ENCODE measurements at places on chromosomes 6 and 20.

DNA sequence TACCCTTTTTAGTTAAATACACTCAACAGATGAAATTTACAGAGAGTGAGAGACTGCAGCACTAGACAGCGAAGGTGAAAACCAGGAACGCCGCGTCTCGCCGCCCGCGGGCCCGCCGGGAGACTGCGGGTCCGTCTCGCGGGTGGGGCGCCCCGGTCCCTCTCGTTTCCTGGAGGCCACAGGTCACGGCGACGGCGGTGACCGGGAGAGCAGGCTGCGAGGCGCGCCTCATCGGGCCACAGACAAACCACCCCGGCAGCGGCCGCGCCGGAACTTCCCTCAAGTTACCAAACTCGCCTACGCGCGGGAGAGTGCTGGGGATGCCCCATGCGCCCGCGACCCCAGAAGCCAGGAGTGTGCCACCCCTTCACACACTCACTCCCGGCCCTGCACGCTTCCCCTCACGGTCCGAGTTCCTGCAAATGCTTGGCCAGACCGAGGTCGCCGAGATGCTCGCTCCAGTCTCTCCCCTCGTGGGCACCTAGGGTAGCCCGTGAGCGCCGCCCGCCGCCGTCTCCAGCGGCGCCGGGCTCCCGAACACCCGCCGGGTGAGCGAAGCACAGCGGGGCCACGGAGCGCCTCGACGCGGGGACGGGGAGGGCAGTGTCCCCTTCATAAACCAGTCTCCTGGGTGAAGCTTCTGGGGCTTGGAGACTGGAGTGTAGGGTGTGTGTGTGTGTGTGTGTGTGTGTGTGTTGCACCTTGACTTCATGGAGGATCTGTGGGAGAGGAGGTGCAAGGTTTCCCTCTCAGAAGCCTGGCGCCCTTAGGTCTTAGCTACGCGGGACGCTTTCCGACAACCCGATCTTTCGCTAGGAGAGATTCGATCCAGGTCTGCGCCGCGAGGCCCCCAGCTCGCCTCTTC is 1.4 kb downstream of the BACH2 start:
- peak; percentile 47 for DNase-seq

- peak; percentile 64 for DNase-seq
Observed at GRCh38 chr6:27145731-27146455, 101.6 kb upstream of the PRSS16 start.

GRCh38 chr20:1417273-1417672 is 24.4 kb upstream of the FKBP1A start:
- no peak for DNase-seq

DNA sequence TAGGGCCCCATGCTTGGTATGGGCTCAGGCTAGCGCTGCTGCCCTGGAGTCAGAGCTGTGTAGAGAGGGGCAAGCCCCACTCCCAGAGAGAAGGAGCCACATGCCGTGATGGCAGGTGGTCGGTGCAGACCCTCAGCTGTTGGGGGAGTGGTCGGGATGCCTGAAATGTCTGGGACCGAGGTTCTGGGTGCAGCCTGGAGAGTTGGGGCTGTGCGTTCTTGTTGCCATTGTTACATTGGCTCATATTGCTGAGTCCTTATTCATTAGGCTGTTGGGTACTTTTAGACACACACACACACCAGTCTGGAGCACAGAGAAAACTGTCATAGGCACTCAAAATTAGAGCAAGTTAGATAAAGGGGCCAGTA is 83.9 kb downstream of the UNC5CL start:
- DNase-seq = no peak

- no peak for DNase-seq
Observed at GRCh38 chr6:170173335-170173881, 117.5 kb downstream of the DLL1 start.

- DNase-seq = no peak
Observed at GRCh38 chr20:45311589-45312211, 3.6 kb upstream of the MATN4 start.

DNA sequence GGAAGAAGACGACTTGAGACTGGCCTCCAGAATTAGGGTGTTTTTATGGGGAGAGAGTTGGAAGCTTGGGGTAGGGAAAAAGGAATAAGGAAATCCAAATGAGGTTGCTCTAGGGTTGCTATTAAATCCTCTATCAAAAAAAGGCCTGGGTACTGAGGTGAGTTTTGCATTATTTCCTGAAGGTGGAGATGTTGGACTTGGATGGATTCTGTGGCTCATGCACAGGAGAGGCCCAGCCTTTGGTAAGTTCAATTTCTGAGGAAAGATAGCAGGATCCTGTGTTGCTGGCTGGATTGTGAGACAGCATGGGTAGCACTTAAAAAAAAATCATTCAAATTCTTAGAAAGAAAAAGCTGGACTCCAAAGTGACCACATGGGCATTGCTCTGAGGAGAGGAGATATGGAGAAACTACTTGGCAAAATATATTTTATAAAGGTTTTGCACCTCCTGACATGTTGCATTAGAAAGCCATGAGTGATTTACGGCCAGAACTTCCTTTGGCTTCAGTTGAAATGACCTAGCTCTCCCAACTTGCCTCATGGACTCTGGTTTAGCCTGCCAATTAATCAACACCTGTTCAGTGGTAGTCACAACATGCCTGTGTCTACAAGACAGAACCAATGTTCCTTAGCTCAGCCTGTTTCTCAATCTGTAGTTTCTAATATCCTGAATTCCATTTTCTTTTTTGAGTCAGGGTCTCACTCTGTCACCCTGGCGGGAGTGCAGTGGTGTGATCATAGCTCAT is 152.1 kb upstream of the RALGAPA2 start:
- DNase-seq = no peak

GRCh38 chr6:116011520-116011919 is 49.2 kb downstream of the FRK start:
- DNase-seq = no peak

DNA sequence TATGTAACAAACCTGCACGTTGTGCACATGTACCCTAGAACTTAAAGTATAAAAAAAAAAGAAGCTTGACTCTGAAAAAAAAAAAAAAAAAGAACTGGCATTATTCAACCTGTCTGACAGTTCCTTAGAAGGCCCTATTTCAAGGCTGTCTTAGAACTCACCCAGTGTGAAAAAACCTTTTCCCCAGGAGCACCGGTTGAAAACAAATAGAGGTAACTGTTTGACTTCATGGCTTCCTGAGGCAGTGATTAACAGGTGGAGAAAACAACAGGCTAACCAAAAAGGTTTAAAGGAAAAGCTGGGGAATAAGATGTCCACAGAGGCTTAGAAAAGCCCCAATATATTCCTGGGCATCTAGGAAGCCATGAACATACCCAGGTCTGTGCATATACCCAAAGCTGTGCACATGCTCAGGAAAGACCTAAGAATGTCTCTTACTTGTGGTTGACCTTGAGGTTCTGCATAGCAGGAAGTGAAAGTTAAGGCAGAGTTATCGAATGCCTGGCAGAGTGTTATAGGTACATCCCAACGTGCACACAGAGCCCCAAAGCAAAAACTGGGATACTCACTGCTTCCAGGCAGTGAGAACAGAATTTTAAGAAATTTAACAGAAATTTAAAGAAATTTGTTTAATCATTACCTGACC is 7.0 kb downstream of the UQCC1 start:
- DNase-seq = no peak

GRCh38 chr6:100366419-100366818 is 98.3 kb downstream of the SIM1 start:
- no peak for DNase-seq

GRCh38 chr6:146355521-146356100 is 188.0 kb upstream of the RAB32 start:
- no peak for DNase-seq

DNA sequence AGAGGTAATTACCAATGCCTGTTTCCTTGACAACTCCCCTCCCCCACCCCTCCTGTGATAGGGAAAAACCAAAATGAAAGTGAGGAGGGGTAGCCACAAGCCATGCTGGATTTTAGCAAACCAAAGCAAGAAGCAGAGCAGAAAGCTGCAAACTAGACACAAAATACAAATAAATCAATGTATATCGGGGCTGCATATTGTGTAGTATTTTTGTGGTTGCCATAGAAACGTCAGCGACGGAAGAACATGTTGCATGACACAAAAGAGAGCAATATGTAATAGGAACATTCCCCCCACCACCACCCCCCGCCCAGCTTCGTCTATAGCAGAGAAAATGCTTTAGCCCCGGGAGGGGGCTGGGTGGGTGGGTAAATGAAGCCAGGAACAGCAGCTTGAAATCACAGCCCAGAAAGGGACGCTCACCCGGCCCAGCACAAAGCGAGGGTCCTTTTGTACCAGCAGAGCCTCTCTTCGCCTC is 548 bp downstream of the AGPAT4 start:
- DNase-seq = peak; percentile 55

- no peak for DNase-seq
Observed at GRCh38 chr20:11083841-11084240, 410.0 kb upstream of the JAG1 start.

DNA sequence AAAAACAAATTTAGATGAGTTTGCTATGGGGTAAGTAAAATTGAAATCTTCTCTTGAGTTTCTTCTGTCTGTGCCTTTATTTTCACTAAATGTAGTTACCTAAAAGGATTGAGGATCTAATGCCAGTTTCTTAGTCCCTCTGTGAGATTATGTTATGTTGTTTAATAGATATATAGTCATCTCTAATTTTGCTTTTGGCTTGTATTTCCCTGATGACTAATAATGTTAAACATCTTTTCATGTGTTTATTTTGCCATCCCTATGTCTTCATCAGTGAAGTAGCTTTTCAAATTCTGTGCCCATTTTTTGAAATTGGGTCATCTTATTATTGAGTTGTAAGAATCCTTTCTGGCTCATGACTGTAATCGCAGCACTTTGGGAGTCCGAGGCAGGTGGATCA is 13.7 kb downstream of the QRSL1 start:
- DNase-seq = no peak

DNA sequence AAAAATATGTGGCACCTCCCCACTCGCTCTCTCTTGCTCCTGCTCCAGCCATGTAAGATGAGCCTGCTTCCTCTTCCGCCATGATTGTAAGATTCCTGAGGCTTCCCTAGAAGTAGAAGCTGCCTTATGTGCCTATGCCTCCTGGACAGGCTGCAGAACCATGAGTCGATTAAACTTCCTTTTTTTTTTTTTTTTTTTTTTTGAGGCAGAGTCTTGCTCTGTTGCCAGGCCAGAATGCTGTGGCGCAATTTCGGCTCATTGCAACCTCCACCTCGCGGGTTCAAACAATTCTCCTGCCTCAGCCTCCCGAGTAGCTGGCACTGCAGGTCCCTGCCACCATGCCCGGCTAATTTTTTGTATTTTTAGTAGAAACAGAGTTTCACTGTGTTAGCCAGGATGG is 112.5 kb downstream of the FAM217A start:
- DNase-seq = no peak

DNA sequence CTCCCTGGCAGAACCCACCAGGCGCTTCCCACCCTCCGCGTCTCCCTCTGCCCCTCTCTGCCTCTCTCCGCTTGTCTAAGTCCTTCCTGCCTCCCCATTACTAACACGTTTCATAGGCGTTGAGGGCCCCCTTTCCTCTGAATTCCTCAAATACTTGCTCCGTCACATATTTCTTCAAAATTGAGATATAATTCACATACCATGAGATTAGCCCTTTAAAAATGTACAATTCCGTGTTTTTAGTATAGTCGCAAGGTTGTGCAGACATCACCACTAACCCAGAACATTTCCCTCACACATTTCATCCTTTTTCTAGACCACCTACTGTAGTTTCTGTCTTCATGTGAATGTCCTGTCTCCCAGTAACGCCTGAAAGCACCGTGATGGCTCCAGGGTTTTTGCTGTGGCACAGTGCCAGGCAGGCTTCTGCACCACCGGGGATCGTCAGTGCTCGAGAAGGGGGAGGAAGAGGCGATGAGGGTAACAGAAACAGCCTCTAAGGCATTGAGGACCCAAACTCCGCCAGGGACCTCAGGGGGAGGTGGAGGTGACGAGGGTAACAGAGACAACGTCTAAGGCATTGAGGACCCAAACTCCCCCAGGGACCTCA is 141.9 kb upstream of the SNX9 start:
- DNase-seq = no peak

DNA sequence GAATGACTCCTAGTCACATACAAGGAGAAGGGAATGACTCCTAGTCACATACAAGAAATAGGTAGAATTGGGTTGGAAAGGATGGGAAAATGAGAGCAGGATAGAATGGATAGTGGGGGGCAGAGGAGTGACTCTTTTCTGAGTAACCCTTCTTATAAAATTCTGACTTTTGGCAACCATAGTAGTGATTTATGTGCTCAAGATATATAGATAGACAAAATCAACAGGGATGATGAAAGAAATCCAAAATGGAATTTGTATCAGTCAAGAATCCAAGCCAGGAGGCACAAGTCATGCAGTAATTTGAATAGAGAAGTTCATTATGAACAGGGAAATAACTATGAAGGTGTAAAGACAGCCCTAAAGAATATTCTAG is 41.7 kb downstream of the ADAT2 start:
- no peak for DNase-seq

- DNase-seq = no peak
Observed at GRCh38 chr20:10728873-10729670, 55.3 kb upstream of the JAG1 start.

GRCh38 chr20:22673467-22673866 is 89.1 kb upstream of the FOXA2 start:
- DNase-seq = no peak

DNA sequence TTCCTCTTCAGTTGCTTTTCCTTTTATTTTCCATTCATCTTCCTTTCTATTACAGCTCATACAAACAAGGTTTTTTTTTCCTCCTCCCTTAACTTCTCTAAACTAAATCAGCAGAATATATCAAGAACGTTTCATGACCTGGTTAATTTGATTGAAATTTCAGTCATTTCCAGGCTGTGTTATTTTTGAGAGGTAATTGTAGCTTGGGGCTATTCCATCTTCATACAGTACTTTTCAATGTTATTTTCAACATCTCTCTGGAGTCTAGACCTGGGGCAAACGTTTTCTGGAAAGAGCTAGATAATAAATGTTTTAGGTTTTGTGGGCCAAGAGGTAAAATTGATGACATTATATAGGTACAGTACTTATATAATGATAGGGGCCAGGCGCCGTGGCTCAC is 4.0 kb upstream of the SLC23A2 start:
- DNase-seq = no peak

DNA sequence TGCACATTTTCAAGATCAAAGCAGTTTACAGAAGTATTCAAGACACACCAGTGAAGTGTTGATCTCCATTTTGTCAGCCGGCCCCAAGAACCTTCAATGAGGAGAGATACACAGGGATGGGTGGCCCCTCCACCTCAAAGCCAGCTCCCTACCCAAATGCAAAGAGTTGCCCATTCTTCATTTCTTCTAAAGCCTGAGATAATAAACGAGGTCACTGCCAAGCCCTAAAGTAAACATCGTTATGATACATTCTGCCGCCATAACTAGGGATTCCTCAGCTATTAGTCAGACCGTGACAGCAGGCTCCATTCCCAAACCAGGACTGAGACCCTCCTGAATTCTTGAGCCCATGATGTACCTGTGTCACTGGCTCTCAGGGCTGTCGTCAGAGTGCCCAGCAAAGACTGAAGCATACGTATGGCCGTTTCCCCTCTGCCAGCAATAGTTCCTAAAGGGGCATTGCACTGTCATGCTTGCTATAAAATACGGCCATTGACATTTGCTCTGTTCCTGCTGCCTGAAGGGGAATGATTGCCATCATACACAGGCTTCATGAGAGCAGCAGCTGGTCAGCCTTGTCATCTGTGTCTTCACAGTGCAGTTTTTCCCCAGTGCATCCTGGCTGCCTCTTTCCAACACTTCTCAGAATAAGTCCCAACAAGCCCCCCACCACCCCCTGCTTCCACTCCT is 41.7 kb downstream of the ISM1 start:
- no peak for DNase-seq

Data from T-helper 22 cell (primary cell).